ENCODE measurements at places on chromosomes 16 and 17.
A peak's percentile ranks its signal among the peaks of the same experiment; 100 is the strongest.

- no peak for DNase-seq
These were observed 18.1 kb upstream of the ABCA8 start for GRCh38 chr17:68973098-68973846.

DNA sequence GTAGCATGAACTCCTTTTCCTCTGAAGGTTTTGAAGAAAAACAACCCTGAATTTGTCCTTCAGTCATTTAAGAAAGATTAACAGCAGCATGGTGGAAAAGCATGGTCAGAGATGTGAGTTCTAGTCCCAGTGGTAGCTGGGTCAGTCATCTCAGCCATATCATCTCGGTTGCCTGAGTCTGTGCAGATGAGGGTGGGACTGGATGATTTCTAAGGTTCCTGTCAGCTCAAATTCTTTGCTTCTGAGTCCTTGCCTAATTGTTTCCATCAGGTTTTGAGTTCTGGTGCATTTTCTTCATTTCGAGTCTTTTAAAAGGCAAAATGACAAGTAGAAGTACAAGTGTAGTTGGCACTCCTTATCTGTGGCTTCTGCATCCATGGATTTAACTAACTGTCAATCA, 63.9 kb downstream of the TNRC6C start:
- DNase-seq: no peak

DNA sequence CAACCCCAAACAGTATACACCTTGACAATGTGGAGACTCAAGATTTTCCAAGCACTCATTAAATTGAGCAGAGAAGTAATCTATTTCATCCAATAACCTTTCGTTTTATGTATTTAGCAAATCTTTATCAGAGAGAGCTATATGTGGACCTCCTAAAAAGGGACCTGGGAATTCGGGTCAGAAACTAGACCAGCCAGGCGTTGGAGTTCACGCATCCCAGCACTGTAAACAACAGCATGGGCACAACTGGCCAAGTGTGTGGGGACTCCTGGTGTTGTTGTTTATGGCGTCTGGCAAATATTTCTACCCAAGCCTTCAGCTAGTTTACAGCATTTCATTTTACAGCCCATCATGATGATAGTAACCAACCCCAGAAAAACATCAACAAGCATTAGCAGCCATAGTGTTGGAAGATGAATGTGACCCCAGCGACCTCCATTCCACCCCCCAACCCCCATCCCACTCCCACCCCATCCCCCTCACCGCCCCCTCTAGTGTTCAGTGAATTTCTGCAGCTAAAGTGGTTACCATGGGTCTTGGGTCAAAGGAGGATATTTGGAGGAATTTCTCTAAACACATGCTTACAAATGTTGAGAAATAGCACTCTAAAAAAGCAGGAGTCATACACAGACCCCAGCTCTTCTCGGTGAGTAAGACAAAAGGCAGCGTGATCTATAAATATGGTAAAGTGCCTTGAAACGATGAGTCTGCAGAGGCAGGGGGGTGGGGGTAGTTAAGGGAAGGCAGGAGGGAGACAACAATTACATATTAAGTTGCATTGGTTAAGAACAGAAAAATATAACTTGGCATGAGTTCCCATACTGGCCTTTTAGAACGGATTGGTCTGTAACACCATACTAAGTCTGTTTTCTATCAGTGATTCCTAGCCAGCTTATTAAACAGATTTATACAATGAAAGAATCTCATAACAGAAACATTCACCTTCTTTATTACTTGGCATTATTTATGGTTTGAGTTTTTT, 91.4 kb upstream of the TBX2 start:
- DNase-seq: no peak

GRCh38 chr16:46884513-46885293, 541 bp downstream of the GPT2 start:
- peak; percentile 64 for DNase-seq

DNA sequence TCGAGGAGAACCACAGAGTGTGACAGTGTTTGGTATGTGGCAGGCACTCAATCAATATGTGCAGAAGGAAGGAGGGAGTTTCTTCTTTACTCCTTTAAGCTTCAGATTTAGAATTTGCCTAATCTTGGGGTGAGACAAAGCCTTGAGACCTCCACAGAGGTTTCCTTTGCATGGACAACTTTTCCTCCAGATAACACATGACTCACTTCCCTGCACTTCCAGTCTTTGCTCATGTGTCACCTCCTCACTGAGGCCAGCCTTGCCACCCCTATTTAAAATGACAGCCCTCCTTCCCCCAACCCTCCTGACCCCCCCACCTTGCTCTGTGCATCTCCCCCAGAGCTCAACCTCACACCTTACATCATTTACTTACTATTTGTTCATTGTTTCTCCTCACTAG, 17.4 kb upstream of the NOS2 start:
- DNase-seq: no peak

DNA sequence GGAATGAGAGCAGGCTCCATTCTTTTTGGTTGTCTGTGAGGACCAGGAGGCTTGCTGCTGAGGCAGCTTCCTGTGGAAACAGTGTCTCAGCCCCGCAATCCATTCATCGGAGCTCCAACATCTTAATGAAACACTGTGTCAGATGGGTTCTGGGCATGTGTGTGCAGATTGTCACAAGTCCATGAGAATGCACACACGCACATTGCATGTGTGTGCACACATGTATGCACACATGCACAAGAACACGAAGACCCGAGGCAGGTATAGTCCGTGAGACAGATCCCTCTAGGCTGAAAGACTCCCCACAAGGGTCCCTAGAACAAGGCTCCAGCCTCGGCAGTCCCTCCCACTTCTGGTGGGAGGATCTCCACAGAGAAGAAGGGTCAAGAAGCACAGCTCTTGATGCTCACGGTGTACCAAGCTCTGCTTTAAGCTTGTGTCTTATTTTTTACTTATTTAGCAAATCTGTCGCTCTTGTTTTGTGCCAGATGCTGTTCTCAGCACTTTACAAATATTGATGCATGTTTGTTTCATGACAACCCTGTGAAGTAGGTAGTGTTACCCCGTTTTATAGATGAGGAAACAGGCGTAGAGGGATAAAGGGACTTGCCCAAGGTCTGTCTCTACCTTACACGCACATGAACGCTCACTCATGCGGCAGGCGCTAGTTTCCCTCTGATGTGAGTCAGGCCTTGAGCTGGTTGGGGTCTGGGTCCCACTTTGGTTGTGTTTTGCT, 213.1 kb downstream of the SEC14L1 start:
- peak; percentile 54 for DNase-seq

DNA sequence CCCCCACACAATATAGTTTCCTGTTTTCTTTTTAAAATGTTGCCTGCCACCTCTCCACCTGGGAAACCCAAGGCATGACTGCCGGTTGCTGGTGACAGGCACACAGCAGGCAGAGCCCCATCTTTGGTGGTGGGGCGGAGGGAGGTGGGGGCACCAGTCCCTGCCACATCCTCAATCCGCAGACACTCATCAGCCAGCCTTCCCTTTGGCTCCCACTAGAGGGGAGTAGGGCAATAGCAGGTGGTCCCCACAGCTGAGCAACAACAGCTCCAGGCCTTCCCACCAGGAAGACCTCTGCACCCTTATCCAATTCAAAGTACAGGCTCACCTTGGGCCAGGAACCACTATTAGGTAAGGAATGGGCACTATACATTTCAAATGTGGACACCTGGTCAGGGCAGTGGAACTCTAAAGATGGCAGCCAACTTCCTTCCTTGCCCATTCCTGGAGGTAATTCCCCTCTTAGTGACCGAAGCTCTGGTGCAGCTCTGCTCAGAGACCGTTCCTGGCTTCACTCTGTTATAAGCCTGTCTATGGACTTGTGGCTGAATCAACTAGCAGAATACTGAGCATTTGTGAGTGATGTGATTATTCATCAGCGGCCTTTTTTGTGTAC, 13.9 kb downstream of the RECQL5 start:
- DNase-seq: no peak

DNA sequence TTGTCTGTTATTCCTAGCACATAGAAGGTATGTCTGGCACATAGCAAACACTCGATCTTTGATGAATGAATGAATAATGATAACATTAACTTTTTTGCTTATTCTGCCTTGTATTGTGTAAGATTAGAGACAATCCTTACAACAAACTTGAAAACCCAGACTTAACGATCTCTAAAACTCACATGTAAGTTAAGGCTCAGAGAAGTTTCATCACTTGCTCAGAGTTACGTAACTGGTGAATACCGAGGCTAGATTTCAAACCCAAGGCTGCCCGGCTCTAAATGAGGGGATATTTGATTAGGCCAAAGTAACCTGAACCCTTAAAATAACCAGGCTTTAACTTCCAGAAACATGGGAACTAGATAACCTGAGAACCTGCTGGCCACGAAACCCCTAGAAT, 22.3 kb downstream of the CAPNS2 start:
- no peak for DNase-seq

GRCh38 chr16:6642271-6642670, 690.4 kb upstream of the RBFOX1 start:
- DNase-seq: no peak

- no peak for DNase-seq
These were observed 13.8 kb downstream of the C17orf50 start for GRCh38 chr17:35774499-35774898.

DNA sequence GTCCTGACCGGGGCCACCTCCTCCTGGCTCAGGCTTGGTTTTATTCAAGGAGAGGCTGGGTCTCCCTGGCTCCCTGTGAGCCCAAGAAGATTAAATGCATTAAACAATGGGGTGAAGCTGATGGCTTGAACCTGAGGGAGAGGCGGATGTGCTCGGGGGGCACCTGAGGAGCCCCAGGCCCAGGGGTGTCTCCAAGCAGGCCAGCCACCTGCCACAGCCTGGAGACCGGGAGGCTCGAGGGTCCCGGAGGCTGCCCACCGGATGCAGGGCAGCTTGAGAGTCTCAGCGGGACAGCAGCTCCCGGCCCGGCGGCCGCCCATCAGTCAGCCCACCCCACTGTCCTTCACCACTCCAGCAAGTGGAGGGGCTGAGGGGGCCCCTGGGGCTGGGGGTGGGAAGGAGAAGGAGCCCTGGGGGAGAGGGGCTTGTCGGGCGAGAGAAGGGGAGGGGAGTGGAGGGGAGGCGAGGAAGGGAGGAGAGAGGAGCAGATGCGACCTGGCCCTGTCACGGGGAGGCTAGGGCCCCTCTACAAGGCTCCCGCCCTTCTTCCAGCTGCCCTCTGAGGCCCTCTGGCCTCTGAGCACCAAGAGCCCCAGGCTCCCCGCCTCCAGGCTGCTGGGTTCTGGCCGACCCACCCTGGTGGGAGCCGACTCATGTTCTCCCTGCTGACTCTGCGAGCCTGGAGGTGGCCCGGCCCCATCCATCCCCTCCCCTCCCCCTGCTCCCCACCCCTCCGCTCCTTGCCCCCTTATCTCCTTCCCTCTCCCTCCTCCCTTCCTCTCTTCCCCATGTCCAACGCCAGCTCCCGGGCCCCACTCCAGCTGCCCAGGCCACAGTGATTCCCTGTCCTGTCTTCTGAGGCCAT, 13.2 kb downstream of the CD7 start:
- no peak for DNase-seq

All from activated CD8-positive, alpha-beta memory T cell treated with anti-CD3 and anti-CD28 coated beads for 24 hours (primary cell).